Neural progenitor cell (in vitro differentiated cells): ENCODE measurements at places on chromosomes 13 and 19.

DNA sequence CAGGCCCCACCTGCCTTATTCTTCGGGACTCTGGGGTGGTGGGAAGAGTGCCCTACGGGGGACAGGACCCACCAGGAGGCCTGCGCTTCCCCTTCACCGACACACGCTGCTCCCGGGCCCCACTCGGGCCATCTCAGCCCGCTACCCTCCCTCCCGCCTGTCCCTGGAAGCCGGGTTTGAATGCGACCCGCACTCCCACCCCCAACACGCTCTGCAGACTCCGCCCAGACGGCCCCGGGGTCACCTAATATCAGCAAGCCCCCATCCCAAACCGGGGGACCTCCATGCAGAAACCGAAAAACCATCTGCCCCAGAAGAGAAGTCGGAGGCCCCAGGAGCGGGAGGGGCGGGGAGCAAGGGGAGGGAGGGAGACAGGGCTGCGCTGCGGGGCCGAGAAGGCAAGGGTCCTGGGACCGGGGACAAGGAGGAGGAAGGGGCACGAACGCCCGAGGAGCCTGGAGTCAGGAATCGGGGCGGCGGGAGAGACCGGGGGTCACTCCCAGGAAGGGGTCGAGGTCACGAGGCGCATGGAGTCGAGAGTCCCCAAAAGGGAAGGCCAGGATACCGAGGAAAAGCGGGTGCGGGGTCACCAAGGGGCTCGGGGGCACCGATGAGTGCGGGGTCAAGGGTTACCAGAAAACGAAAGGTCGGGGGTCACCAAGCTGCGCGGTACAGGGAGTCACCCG is 766 bp downstream of the SBNO2 start:
- DNase-seq, result peak; percentile 46

DNA sequence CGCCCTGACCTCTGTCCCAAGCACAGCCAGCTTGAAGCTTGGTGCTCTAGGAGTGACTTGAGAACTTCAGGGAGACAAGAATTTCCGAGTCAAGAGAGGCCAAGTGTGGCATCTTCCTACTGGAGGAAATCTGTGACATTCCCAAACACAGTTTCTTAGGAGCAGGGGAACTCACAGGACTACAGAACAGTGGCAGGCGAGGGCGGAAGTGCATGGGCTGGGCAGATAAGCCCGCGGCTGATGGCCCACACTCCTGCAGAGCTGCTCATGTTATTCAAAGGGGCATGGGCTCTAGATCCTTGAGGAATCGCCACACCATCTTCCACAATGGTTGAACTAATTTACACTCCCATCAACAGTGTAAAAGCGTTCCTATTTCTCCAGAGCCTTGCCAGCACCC is 168.8 kb downstream of the KATNAL1 start:
- DNase-seq, result no peak

- DNase-seq, result no peak
Measured at GRCh38 chr13:21683034-21683733, 12.3 kb downstream of the FGF9 start.

- no peak for DNase-seq
Measured at GRCh38 chr13:42996584-42996983, 4.5 kb upstream of the EPSTI1 start.

DNA sequence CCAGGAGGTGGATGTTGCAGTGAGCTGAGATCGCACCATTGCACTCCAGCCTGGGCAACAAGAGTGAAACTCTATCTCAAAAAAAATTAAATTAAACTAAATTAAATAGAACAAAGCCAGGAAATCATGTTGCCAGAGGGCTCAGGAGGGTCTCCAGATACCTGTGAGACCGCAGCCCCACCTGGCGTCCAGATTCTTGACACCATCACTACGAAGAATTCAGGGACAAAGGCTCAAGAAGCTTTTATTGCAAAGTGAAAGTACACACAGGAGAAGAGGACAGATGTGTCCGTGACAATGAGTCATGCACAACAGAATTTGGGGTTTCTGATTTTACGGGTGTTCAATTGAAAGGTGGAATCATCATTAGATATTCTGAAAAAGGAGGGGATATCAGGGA is 76.6 kb downstream of the STOML3 start:
- DNase-seq, result no peak

DNA sequence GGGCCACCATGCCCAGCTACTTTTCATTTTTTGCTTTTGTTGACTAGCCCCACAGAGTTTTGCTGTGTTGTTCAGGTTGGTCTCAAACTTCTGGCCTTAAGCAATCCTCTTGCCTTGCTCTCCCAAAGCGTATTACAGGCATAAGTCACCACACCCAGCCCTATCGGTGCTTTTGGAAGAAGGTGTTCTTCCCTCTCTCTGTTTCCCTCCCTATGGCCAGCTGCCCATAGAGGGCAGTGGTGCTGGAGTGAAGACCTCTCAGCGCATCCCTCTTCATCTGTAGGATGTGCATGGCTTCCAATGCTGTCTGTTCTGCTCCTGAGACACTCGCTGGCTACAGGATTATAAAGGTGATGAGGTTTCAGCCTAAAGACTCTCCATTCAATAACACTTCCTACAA is 1.3 kb upstream of the CD22 start:
- DNase-seq, result peak; percentile 42

DNA sequence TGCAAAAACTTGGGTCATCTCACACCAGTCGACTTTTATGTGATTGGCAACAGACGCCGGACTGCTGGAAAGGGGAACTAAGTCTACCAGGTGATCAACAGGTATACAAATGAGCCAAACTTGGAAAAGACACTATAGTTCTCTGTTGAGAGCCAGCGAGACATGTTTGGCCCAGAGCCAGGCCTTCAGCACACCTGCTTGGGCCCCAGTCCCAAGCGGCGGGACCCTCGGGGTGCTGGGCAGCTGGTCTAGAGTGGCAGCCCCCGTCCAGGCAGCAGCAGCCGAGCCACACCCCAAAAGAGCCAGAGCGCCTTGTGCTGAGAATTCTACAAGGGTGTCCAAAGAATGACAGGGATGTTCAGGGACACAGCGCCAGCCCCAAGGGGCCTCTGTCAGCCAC is 28.0 kb downstream of the NAXD start:
- no peak for DNase-seq

GRCh38 chr19:28465371-28466086 is 747.4 kb downstream of the UQCRFS1 start:
- no peak for DNase-seq

- no peak for DNase-seq
Measured at GRCh38 chr13:64633948-64634347, 2596.2 kb downstream of the PCDH9 start.

DNA sequence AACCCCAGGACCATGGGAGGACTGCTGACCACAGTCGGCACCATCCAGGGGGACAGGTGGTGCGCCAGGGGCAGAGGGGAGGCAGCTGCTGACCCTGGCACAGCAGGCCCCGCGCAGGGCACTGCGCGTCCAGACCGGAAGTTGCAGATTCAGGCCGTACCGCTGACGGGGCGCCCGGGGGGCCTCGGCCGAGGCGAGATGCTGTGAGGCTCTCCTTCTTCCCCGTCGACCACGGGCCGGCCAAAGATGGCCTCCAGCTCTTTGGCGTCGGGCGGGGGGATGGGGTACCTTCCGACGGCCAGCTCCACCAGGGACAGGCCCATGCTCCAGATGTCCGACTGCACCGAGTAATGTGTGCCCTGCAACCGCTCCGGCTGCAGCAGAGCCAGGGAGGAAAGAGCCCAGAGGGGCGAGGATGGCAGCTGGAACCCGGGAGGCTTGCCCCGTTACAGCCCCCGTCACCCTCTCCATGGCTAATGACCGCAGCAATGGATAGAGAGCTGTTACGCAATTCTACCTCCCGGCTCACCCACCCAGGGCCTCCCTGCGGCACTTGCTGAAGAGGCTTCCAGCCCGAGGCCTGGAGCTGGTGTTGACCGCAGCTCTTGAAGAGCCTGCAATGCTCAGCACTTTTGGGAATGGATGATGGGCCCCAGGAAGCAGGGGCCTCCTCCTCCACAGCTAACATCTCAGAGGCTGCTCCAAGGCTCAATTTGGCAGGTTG is 24.7 kb downstream of the MAP2K2 start:
- no peak for DNase-seq

DNA sequence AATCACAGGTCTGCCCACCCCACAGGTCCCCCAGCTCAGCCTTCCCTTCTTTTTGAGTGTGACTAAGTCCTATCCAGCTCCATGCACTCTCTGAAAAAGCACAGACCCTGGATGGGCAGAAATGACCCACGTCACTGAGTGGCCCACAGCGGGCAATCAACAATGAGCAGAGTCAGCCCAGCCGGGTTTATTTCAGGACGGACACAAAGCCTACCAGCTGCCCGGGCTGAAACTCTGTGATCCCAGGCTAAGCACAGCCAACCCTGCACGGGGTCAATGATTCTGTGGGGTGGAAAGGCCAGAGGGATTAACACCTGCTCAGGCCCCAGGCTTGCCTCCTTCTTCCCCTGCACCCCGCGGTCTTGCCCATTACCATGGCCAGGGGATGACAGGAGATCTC is 8.4 kb downstream of the NAPA start:
- DNase-seq, result no peak

DNA sequence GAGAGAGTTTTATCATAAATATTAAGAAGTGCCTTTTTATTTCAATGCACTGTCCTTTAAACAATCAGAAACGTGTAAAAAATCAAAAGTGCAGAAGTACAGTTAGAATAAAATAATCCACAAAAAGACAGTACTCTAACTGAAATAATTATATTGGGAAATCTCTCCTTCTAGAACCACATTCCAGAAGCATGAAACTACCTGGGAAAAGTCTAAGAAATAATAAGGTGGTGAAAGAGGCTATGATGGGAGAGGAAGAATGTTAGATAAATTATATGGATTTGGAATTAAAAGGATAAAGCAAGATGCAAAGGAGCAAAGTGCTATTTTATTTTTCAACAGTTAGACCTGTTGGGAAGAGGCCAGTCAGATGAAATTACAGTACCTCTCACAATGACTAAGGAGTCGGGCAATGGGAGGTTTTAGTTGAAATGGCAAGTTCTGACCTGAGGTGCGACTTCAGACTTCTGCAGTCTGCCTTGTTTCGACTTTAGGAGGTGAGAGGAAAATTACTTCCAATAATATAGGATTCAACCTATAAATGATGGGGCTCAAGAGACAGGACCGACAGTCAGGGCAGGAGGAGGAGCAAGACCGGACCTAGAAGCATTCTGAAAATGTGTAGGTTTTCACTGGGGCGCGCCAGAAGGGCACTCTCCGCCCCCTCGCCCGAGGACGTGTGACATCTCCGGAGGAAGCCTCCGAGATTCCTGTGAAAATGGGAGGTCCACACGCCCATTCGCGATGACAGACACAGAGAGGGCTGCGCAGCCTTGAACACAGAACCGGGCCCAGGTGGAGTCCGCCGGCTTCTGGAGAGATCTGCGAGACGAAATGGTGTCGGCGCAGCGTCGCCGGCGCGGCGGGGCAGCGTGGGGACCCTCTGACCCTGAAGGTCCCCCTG is 717 bp downstream of the SPRYD7 start:
- DNase-seq, result peak; percentile 69

DNA sequence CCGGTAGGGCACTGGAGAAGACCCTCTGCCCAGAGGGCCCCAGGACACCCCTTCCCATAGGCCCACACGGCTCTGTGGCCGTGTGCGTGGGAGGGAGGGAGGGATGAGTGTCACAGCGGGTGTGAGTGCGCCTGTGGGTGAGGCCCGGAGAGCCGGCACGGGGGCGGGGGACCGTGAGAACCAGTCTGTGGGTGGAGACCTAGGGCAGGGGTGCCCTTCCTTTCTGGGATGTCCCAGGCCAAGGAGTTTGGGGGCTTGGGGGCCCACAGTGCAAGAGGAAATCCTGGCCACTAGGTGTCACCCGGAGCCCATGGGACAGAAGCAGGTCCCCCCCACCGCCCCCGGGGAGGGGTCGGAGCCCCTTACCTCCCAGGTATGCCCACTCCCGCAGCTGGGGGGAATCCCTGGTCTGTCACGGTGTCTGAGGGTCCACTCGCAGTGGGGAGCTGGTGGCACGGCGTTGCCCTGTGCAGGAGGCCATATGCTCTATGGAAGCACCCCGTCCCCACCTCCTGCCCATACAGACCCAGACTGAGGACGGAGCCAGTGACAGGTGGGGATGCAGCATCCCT is 16.0 kb upstream of the SLC7A10 start:
- peak; percentile 55 for DNase-seq

- DNase-seq, result peak; percentile 58
Measured at GRCh38 chr13:40668335-40668734, 1.9 kb upstream of the FOXO1 start.

DNA sequence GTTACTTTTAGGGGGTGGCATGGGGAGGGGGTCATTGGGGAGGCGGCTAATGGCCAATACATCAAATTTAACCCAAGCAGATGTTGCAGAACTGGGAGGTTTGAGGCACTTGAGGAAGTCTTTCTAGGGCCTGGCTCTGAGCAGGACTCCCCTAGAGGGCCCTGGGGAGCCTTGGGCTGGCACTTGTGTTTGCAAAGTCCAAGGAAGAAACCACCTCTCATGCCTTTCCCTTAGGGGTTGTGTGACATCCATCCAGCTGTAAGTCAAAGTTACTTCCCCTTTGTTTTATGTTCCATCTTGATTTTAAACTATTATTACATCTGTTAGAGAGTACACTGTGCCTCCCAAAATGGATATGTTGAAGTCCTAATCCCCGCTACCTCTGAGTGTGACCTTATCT is 159.9 kb downstream of the KATNAL1 start:
- no peak for DNase-seq

DNA sequence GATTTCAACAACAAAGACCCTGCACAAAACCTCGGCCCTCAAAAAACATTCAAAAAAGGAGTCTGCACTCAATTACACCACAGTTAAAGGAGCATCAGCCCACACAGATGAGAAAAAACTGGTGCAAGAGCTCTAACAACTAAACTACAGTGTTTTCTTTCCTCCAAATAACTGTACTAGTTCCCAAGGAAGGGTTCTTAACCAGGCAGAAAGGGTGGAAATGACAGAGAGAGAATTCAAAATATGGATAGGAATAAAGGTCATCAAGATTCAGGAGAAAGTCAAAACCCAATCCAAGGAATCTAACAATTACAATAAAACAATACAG is 176.4 kb upstream of the TRPC4 start:
- no peak for DNase-seq

DNA sequence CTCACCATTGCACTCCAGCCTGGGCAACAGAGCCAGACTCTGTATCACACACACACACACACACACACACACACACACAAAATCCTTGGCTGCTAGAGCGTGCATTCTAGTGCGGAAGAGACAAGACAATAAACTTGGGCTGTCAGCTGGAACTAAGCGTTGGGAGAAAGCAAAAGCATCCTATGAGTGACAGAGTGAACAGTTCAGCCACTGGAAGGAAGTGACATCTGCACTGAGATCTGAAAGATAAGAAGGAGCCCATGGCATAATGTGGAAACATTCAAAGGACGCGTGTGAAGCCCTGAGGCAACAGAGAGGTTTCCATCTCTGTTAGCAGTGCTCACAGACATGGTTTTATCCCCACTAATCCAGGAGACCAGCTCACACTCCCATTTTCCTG is 3.5 kb upstream of the SLC1A5 start:
- no peak for DNase-seq

DNA sequence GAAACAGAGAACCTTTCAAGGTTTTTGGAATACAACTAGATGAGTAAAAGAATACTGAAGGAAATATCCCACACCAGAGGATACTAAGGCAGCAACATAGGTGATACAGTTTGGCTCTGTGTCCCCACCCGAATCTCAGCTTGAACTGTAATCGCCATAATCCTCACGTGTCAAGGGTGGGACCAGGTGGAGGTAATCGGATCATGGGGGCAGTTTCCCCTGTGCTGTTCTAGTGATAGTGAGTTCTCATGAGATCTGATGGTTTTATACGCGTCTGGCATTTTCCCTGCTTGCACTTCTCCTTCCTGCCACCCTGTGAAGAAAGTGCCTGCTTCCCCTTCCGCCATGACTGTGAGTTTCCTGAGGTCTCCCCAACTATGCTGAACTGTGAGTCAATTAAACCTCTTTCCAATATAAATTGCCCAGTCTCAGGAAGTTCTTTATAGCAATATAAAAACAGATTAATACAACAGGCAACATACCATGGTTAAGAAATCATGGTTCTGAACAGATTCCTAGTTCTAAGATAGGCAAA is 97.0 kb downstream of the ABCC4 start:
- no peak for DNase-seq
